GM23248 (cell line): ENCODE measurements at places on chromosomes 1 and 21. TPM values are rescaled to one million over a fixed set of nuclear protein-coding genes. Genes with fewer than 3 reads are reported as not detected.

Gene ELF3
- under 0.01 TPM in 1 of 2 replicates, not detected in the other for total RNA-seq

DNA sequence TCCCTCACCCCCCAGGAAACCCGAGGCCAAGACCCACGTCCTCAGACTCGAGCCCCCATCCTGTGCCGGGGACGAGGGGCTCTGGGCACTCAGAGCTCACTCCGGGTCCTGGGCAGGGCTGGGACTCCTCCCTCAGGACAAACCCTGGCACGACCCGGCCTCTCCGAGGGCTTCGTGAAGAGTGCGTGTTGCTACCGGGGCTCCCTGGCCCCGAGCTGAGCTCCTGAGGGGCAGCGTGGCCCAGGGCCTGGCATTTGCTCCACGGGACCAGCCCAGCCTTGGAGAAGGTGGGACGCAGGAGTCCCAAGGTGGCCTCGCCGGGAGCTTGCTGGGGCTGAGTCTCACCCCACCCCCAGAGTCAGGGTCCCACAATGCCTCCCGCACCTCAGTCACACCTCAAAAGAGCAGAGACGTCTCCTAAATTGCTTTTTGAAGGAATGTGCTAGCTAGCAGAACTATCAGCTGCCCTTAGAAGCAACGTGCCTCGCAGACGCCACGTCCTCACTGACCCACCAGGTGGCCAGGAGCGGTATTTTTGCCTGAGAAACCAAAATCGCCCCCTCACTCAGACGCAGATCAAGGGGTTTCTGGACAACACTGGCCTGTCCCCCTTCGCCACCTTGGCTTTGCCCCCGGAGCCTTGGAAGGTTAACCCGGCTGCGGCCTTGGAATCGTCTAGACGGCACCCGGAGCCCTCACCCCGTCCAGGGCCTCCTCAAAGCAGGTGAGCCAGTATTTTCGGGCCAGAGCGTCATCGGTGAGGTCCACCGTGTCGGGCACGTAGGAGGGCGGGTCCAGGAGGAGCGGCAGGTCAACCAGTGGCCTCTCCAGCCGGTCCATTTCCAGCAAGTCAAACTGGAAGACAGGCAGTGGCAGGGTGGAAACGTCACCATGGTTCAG, 11.3 kb downstream of the PANK4 start:
- no peak for DNase-seq

Gene FMN2
- 114 and 141 TPM in 2 replicates for total RNA-seq

DNA sequence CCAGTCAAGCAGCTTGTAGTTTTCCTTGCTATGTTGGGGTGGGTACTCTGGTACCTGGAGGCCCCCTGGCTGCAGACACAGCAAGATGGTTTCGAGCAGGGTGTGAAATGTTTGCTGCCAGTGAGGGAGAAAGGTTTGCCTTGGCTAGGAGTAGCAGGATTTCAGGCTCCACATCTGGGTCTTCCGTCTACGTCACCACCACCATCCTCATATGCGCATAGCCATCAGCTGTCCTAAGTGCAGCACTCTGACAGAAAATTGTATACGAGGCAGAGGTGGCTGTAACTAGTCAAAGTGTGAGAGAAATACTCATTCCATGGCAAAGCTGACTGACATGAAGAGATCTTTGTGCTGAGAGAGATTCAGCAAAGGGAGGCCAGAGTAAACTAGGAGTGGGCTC, 212.6 kb downstream of the NFIA start:
- DNase-seq: no peak

Gene LCE1B
- not detected in 2 replicates for total RNA-seq

Gene IGSF21
- total RNA-seq: not detected in 2 replicates

DNA sequence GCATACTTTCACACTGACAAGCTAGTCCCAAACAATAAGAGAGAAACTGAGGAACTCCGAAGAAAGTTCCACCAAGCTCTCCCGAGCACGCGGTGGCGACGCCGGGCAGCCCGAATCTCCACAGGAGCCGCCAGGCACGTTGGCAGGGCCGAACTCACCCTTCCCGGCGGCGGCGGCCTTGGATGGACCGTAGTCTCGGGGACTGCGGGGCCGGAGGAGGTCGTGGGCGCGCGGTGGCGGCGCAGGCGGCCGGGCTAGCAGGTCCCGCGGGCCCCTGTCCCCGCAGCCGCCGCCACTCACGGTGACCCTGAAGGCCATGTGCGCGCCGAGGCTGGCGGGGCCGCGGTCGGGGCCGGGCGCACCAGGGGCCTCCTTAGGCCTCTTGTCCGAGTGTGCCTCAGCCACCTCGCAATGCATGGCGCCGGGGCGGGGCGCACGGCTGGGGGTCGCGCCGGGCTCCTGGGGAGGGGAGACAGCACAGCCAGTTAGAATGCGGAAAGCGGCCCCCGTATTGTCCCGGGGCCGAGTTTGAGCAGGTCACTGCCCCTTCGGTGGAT, 1.2 kb downstream of the GLIS1 start:
- DNase-seq: no peak

GRCh38 chr1:161393151-161393550, 25.5 kb upstream of the CFAP126 start:
- DNase-seq: no peak

Gene REN
- not detected in 2 replicates for total RNA-seq

GRCh38 chr1:41804176-41804575, 114.5 kb downstream of the HIVEP3 start:
- DNase-seq: no peak

GRCh38 chr1:77579547-77579946, 102.9 kb downstream of the ZZZ3 start:
- DNase-seq: peak; percentile 17

Gene TNFSF18
- 0.22 TPM in 1 of 2 replicates, not detected in the other for total RNA-seq

GRCh38 chr1:206816390-206817287, 44.3 kb upstream of the IL10 start:
- DNase-seq: peak; percentile 23

DNA sequence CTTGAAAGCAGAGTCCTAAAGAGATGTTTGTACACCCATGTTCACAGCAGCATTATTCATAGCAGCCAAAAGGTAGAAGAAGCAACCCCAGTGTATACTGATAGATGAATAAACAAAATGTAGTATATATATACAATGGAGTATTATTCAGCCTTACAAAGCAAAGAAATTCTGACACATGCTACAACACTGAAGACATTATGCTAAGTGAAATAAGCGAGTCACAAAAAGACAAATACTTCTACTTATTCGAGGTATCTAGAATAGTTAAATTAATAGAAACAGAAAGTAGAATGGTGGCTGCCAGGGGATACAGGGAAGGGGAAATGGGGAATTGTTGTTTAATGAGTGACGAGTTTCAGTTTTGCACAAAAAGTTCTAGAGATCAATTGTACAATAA, 23.5 kb downstream of the COP1 start:
- DNase-seq: no peak

GRCh38 chr1:176271572-176271971, 64.5 kb upstream of the COP1 start:
- no peak for DNase-seq

DNA sequence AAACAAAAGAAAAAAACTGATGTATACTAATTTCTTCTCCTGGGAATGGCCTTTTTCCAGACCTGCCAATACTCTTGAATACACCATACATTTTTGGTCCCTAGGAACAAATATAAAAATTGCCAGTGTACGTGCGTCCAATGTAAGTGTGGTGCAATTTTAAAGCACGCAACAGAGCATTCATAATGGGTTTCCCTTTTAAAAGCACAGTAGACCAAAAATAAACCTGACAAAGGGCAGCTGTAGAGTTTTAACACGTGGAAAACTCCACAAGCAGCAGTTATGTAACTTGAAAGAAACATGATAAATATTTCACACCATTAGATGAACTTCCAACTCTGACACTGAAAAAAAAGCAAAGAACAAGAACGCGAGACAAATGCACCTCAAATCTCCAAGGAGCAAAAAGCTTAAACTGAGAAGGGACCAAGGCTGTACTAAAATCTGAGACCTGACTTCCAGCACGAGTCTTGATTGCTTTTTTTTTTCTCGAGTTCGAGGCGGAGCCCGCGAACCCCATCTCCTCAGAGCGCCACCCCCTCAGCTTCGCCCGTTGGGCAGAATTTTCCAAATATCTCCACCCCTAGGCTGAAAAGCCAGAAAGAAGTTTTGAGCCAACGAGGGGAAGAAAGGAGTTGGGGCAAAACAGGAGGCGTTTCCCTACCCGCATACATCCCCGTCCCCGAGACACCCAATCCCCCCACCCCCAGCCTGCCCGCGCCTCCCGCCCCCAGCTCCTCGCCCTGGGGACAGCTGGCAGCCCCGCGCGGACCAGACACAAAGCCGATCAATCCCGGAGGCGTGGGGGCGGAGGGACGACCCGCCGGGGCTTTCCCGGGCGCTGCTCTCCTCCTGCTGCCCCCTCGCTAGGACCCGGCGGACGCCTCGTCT, at the start of gene JAM2:
JAM2 (plus strand) TSS at position 599 of the 891 bp plus-strand sequence. CDS start 564 bp downstream, outside the sequence.
- peak; percentile 55 for DNase-seq

DNA sequence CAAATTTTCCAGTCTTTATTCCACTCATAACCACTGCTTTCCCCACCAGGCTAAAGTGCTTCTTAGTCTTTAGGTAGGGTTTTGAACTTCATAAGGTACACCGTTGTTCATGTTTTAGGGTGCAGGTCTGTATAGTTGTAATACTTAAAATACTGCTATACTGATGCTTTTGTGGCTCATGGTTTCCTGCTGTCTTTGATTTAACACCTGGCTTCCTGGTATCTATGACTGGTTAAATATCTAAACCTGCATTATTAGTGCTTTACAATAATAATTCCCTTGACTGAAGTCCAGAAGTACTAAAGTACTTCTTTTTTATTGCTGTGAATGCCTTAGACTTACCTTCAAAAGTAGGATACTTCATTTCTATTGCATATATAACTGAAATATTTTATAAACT, 384.7 kb downstream of the SRGAP2C start:
- no peak for DNase-seq

DNA sequence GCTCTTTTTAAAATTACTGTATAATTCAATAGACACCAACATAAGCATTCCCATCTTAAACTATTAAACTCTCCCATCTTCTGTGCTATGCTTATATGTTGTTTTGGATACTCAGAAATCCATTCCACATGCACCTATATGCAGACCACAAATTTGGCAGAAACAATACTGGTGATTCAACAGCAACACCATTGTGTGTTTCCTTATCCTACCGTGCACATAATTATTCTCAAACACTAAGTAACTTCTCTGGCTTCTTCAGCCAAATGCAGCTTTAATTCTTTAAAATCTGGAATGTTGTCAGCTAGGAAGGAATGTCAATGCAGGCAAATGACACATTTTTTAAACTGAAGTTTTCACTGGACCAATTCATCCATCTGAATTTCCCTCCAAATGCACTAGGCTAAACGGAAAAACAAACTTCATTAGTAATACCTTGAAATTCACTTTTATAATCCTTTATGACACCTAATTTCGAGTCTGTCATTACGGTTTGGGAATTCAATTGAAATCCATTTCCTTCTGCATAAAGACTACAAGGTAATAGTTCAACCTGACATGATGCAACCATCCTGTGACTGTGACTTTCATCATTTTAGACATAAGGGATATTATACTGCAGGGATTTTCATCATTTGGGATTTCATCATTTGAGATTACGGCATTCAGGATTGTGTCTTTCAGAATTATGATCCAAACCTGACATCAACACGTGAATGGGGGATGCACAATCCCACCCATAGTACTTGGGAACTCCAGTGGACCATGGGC, 308.5 kb downstream of the LTN1 start:
- peak; percentile 24 for DNase-seq

DNA sequence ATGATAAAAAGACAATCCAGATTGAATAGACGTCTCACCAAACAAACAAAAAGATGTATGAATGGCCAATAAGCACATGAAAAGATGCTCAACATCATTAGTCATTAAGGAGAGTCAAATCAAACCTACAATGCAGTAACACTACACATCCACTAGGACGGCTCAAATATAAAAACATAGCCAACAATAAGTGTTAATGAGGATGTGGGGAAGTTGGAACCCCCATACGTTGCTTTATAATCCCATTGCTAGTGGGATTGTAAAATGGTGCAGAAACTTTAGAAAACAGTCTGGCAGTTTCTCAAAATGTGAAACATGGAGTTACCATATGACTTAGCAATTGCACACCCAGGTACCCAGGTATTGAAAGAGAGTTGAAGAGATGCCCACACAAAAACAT, 14.7 kb upstream of the IL24 start:
- no peak for DNase-seq

GRCh38 chr1:38454236-38454635, 405.3 kb downstream of the RRAGC start:
- DNase-seq: peak; percentile 39

DNA sequence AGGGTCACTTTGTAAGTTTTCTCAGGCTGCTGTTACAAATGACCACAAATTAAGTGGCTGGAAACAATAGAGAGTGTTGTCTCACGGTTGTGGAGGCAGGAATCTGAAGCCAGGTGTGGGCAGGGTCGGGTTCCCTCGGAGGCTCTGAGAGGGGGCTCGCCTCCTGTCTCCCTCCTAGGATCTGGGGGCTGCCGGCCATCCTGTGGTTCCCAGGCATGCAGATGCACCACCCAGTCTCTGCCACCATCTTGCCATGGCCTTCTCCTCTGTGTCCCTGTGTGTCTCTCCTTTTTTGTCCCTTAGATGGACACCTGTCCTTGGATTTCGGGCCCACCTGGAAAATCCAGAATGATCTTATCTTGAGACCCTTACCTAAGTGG, 4.8 kb downstream of the TP73 start:
- DNase-seq: no peak

GRCh38 chr1:55559161-55559611, 344.0 kb upstream of the USP24 start:
- DNase-seq: peak; percentile 67

Gene IKBKE
- 12.5 and 17.7 TPM in 2 replicates for total RNA-seq

DNA sequence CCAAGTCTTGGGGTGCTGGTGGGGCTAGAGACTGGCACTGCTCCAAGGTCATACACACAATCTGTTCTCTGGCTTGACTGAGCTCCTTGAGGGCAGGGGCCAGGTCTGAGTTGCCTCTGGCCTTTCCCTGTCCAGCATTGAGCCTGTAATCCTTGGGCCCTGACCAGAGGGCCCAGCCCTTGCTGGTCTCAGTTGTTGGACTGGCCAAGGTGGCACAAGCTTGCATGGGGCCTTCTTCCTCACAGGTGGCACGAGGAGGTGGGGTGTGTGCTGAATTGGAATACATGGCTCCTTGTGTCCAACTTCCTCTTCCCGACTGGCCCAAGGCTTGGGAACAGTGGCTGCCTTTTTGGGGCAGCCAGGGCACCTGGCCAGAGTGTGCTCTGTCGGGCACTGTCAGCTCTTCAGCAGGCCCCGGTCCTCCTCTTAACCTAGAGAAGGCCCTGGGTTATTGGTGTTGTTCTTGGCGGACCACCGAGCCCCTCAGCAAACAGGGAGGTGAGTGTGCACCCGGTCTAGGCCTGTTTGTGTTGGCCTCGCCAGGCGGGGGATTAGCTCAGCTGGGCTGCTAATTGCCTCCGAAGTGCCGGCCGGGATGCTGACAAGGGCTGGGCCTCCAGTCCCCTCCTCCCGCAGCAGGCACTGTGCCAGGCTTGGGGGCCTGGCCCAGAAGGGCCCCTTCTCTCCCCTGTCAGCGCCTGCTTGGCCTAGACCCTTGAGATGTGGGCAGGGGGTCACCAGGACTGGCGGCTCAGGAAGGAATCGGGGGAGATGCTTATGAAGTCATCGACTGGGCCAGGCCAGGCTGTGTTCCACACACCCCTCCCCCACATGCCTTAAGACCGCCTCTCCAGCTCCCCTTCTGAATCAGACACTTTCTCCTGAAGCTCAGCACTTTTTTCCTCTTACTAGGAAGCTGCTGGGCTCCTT, 28.5 kb downstream of the WNT4 start:
- DNase-seq: peak; percentile 53

Gene STPG1
- 2.4 and 7.9 TPM in 2 replicates for total RNA-seq

Gene SDC3
- 39.7 and 40.7 TPM in 2 replicates for total RNA-seq

Gene SNIP1
- total RNA-seq: 12.3 and 12.4 TPM in 2 replicates

Gene PCBP3
- 0.32 TPM in 1 of 2 replicates, not detected in the other for total RNA-seq

GRCh38 chr1:22658385-22659163, 5.5 kb downstream of the C1QB start:
- DNase-seq: no peak

Gene NBPF6
- total RNA-seq: not detected in 2 replicates
